Activated CD8-positive, alpha-beta memory T cell treated with anti-CD3 and anti-CD28 coated beads, Interleukin-2, amount 10 ng/mL, durations not matched to agents 7 days and 5 days (primary cell): ENCODE measurements at places on chromosomes 3 and 15.

GRCh38 chr3:47581835-47582234 lies 3.2 kb upstream of the CSPG5 start:
- no peak for DNase-seq

GRCh38 chr15:91649831-91650321 lies 203.6 kb upstream of the SLCO3A1 start:
- no peak for DNase-seq

DNA sequence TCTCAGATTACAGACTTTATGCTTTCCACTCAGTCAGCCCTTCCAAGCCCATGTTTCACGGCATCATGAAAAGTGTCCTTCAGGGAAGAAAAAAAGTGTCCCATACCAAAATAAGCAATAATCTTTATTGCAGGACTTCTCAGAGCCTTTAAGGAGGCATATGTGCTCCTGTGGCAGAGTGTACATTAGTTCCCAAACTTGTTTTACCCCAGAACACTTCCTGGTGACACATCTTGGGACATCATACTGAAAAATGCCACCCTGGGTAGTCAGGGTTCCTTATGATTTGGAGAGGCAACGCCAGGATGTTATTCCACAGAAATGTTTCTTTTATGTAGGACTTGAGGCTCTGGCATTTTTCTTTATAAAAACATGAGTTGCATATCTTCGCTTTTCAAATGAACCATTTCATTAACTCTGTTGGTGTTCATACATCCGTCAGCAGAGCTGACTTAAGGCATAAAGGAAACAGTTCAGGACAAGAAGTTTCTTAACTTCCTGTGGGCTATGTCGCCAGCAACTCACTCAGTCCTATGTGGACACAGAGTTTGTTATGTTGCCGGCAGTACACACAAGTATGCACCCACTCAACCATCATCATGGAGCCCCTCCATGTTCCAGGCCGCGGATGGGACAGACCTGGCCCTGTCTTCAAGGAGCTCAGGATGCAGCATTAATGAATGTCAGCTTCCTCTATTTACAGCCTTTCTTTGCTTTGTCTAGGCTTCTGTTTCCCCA lies 63.8 kb downstream of the CASR start:
- DNase-seq = no peak

DNA sequence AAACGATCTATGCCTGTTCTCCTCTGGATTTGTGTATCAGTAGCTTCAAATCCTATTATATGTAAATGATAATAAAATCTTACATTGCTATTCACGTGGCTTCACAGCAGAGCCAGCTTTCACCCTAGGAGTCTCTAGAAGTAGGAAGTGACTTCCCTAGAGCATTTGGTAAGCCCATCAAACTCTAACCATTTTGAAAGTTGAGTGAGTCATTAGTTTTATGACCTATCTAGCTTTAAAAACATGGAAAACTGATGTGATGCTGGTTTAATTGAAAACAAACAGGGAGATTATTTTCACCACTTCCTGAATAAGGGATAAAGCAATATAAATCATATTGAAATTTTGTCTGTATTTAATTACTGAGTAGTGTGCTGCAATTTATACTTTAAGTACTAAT lies 275.2 kb downstream of the EPHA6 start:
- DNase-seq = no peak

GRCh38 chr15:30943654-30944335 lies 40.1 kb downstream of the FAN1 start:
- DNase-seq = no peak

DNA sequence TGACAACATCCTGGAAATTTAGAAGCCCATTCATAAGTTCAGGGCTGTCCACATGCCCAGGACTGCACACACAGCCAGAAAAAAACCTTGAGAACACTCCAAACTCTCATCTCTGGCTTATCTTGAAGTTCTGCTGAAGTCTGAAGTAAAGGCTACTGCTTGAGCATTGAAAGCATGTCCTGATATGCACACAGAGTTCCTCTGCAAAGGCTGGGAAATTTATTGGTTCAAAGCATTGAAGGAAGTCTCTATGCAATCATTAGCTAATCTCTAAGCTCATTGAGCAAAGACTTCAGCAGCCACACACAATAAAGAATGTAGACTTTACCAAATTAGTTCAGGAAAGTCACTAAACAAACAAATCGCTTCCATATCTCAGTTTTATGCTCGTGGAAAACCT lies 162.0 kb upstream of the STT3B start:
- DNase-seq = no peak

GRCh38 chr3:62859203-62859791 lies 15.9 kb downstream of the CADPS start:
- no peak for DNase-seq

DNA sequence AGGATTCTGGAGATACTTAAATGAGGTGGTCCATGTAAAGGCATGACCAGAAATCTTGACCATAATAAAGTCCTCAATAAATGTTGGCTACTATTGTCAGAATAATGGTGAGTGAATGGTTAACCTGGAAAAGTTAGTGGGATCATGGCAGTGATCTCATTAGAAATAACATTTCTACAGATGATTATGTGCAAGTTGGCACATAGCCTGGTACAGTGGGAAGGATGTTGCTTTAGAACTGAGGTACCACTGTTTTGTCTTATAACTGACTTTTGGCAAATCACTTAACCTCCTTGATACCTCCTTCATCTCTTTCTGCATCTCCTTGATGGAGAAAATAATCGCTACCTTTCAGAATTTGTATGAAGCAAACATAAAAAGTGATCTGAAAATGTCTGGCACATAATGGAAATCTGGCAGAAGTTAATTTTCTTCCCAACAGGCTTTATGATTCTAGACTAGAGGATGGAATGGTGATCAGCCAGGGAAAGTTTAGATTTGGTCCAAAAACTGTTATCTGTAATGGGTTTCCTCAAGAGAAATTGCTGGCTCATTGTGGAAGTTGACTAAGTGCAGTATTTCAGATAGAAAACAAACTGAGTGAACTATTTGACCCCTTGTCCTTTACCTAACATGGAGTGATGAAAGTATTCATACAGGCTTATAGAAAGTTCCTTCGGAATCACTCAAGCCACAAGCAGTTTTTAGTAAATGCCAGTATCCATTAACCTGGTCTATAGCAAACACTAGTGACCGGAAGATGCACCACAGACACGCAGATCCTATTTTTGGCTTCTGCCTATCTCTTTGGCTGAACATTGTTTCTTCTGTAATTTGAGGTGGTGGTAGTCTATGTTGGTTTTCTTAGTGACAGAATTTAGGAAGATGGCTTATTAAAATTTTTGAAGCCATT lies 449.6 kb upstream of the TGFBR2 start:
- no peak for DNase-seq
